Hindlimb muscle (tissue), 1 donor: ENCODE measurements at places on chromosomes 2 and 18.
A peak's percentile ranks its signal among the peaks of the same experiment; 100 is the strongest.

DNA sequence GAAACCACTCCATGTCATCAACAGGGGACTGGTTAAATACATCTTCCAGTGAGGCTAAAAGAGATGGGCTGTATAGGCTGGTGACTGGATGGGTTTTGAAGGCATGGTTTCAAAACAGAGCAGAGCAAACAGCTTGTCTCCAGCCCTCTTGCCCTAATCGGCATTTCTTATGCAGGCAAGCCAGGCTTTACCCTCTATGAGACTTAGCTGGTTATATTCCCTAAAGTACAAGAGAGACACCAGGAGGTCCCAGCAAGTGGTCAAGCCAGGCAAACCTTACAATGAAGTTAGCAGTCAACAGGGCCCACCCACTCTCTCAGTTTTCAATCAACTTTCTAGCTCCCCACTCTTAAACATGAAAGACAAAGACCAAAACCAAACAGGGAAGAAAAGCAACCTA lies 19.0 kb downstream of the OSBPL1A start:
- no peak for DNase-seq

DNA sequence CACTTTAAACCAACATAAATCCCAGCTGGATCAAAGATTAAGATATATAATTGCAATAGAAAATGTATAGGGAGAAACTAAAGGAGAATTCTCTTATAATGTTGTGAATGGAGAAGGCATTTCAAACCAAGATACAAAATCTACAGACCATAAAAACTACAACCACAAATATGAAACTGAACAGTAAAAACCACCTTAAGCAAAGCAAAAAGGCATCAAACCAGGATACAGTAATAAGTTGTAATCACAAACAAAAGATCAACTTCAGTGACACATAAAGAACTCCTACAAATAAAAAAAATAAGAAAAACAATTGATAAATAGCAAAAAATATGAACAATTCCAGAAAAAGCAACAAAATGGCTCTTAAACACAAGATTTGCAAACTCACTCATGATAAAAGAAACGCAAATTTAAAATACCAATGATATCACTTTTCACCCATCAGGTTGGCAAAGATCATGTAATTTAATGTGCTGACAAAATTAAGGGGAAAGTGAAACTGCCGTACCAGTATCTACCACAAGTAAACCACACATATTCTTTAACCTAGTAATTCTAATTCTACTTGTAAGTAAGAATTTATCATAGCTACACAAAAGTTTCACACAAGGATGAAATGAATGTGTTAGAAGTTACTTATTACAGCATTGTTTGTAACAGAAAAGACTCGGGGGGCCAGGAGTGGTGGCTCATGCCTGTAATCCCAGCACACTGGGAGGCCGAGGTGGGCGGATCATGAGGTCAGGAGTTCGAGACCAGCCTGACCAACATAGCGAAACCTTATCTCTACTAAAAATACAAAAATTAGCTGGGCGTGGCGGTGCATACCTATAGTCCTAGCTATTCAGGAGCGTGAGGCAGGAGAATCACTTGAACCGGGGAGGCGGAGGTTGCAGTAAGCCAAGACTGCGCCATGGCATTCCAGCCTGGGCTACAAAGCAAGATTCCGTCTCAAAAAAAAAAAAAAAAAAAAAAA lies 101.9 kb downstream of the USP34 start:
- no peak for DNase-seq

DNA sequence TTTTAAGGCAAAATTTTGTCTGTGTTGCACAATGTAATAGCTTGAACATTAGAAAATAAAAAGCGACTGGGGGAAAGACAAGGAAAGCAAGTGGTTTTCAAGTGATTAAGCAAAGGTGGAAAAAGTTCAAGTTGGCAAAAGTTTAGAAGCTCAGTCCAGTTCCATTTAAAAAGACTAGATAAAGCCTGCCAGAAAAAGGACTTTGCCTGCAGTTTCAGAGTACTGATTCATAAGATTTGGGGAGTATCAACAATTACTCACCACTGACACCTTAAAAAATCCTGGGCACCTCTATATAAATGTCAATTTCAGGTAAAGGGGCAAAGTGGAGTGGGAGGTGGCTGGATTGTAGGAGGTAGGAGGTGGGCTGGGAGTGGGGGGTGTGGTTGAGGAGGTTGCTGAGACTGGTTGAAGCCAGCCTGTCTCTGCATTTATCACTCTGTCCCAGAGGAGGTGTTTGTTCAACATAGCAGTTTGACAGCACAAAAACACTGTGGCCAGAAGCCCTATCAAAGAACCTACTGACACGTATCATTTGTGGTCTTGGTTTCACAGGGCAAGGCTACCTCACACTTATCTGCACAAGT lies 14.6 kb downstream of the ZEB2 start:
- no peak for DNase-seq

DNA sequence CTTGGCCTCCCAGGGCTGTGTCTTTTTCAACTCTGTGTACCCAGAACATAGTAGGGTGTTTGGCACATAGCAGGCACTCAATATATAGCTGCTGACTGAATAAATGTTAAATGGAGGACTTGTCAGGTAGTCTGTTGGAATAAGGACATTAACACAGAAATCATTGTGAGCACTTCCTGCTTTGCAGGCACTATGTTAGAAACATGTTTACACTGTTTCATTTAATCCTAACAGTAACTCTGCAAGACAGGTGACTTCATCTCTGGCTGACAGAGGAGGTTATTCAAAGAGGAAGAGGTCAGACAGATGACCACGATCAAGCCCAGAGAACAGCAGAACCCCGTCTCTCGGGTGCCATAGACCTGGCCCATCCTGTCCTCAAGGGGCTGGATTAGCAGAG lies 28.0 kb upstream of the PIEZO2 start:
- no peak for DNase-seq

- DNase-seq: peak; percentile 88
These were observed 33.4 kb upstream of the ITGA6 start for GRCh38 chr2:172394002-172394401.

- no peak for DNase-seq
These were observed 134.7 kb downstream of the UBR3 start for GRCh38 chr2:169961911-169962310.

- no peak for DNase-seq
These were observed 79.1 kb downstream of the SH3YL1 start for GRCh38 chr2:184695-185094.

GRCh38 chr18:73366713-73367112 lies 498.9 kb upstream of the NETO1 start:
- DNase-seq: no peak
